ENCODE measurements at places on chromosomes 4 and X.

GRCh38 chr4:25687773-25688172, 32.1 kb downstream of the SLC34A2 start:
- no peak for DNase-seq

DNA sequence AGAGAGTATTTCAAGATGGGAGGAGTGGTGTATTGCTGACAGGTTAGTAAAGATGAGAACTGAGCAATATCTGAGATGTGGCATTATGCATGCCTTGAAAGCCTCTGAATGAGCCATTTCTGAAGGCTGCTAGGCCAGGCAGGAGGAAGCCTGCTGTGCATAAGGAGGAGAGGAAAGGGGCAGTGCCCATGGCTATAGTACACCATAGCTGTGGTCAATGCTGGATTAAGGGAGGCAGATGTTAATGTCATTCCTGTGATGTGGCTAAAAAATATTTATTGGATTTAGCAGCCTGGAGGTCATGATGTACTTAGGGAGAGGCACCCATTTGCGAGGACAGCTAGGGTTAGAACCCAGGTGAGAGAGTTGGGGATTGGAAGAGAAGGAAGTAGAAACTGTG, 130.0 kb upstream of the LNX1 start:
- no peak for DNase-seq

GRCh38 chrX:149079805-149080406, 425.2 kb downstream of the IDS start:
- no peak for DNase-seq

DNA sequence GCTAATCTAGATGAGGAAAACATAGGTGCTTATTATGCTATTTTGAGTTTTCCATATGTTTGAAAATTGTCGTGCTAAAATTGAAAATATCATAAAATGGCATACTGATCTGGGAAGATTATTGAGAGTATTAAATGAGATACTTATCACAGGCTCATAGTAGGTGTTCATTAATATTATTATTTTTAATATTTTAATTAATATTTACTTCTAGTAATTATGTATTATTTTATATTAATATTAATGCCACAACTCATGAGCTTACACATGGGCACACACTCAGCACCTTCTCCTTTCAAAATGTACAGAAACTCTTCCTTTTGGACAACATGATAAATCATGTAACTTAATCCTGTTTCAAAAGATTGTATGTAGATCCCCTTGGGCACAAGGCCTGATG, 223.6 kb downstream of the RAB28 start:
- no peak for DNase-seq

- peak; percentile 51 for DNase-seq
Observed at GRCh38 chrX:24619647-24620046, 27.5 kb downstream of the PCYT1B start.

DNA sequence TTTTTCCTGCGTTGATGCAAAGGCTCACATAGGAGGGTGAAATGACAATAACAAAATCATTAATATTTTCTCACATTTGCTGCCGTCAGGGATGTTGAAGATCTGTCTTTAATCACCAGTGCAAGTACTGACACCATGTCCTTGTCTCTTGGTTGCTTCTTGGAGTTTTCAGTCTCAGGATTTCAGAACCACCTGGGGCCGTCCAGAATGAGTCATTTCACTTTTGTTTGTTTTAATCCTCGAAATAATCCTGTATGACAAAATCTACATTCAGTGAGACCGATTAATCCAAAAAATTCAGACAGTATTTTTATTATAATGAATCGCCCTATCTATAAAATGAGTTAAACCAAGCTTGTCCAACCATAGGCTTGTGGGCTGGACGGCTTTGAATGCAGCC, 47.2 kb downstream of the NEIL3 start:
- DNase-seq: no peak

DNA sequence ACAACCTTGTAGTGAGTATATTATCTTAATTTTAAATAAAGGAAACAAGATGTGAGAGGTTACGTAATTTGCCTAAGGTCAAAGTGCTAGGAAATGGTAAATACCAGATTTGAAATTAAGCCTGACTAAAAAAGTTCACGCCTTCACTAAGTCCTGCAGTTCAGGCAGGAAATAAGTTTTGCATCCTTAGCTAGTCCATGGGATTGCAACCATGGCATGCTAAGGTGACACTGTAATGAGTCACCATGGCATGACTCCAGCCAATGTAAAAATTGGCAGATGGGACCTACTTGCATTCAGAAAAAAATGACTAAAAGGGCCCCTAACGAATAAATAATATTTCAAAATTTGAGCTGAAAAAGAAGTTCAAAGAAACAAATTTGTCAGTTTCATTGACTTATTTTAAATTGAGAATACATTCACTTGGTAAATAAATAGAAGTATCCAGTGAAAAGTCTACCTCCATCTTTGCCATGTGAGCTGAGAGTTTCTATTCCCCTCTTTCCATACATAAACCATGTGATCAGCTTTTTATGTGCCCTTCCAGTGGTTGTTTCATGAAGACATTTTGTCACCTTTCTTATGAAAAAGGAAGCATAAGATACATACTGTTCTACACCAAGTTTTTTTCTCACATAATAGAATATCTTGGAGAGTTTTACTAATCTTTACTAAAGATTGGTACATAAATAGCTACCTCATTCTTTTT, 72.4 kb downstream of the ANKRD50 start:
- DNase-seq: no peak

- no peak for DNase-seq
Observed at GRCh38 chr4:143359644-143360193, 23.0 kb downstream of the GAB1 start.

DNA sequence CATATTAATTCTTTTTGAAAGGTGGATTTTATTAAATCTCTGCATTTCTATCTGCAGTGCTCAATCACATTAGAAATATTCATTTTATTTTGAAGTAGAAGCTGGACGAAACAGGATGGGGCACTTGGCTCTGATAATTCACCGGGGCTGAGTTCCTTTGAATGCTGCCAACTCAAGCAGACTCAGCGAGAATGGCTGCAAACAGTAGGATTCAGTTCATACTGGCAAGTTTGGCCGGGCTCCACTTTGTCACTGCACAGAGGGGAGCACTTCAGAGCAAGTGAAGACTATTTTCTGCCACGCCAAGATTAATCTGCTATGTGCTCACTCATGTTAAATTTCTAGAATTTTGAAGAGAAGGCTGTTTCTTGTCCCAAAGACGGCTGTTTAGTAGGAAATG, 30.7 kb upstream of the KLHL8 start:
- DNase-seq: peak; percentile 92

- DNase-seq: no peak
Observed at GRCh38 chr4:178899084-178899483, 1456.8 kb upstream of the AGA start.

GRCh38 chrX:103949506-103949905, 12.9 kb upstream of the TMSB15B start:
- DNase-seq: no peak

DNA sequence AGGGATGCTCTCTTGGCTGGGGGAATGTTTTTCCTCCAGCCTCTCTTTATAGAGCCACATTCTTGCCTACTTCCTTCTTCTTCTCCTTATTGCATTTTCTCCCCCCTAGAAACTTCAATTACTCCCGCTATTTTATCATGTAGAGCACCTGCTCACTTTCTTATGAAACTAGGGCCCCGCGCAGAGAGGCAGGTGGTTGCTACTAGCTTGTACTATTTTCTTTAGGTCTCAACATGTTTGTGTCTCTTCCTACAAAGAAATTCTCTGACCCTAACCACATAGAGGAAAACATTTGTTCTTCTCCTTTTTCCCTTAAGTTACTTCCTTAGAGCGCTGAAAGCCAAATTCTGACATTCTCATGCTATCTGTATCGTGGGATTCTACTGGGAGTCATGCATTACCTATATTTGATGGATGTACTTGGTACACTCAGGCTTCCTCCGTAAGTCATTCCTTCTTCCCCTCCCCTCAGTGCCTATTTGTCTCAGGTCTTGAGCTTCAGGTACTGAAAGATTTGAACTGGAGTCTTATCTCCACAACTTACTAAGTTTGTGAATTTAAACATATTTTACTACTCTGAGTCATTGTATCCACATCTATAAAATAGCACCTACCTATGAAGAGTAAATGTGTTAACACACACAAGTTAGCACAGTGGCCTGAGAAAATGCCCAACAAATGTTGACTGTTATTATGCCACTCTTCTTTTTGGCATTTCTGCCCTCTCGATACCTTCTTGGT, 159.1 kb upstream of the LEF1 start:
- DNase-seq: no peak

- peak; percentile 34 for DNase-seq
Observed at GRCh38 chr4:118033148-118034052, 886 bp upstream of the NDST3 start.

GRCh38 chr4:48557478-48557877, 67.4 kb downstream of the ZAR1 start:
- no peak for DNase-seq

DNA sequence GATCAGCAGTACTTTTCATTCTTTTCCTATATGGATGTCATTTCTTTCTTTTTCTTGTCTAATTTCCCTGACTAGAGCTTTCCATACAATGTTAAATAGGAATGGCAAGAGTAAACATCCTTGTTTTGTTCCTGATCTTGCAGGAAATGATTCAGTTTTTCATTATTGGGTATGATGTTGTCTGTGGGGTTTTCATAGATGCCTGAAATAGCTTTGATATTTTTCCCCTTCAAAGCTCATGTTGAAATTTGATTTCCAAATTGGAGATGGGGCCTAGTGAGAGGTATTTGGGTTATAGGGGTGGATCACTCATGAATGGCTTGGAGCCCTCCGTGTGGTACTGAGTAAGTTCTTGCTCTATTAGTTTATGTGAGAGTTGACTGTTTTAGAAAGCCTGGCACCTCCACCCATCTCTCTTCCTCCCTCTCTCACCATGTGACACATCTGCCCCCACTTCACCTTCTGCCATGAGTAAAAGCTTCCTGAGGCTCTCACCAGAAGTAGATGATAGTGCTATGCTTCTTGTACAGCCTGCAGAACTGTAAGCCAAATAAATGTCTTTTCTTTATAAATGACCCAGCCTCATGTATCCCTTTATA, 22.3 kb upstream of the VSIG1 start:
- no peak for DNase-seq

GRCh38 chr4:185711726-185712125, 100.3 kb downstream of the SORBS2 start:
- DNase-seq: no peak

- DNase-seq: peak; percentile 4
Observed at GRCh38 chrX:17697191-17697590, 40.1 kb upstream of the SCML1 start.

- no peak for DNase-seq
Observed at GRCh38 chr4:142416711-142417275, 429.3 kb downstream of the INPP4B start.

DNA sequence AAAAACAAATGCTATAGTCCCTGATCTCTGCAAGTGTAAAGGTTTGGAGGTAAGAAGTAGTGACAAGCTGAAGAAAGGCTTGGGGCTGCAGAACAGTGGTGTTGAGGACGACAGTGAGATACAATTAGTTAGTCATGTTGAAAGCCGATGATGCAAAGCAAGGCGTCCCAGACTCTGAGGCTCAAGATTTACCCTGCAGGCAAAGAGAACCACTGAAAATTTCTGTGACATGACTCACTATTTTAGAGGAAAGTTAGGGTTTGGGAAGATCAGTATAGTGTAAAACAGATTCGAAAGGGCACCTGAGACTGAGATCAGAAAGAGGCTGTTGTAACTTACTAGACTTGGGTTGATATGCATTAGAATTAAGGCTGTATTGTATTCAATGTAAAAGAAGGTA, 281.3 kb upstream of the FTHL17 start:
- no peak for DNase-seq

GRCh38 chr4:56445699-56446098, 9.6 kb downstream of the PAICS start:
- DNase-seq: no peak

GRCh38 chr4:129604632-129605255, 508.8 kb downstream of the C4orf33 start:
- DNase-seq: no peak

DNA sequence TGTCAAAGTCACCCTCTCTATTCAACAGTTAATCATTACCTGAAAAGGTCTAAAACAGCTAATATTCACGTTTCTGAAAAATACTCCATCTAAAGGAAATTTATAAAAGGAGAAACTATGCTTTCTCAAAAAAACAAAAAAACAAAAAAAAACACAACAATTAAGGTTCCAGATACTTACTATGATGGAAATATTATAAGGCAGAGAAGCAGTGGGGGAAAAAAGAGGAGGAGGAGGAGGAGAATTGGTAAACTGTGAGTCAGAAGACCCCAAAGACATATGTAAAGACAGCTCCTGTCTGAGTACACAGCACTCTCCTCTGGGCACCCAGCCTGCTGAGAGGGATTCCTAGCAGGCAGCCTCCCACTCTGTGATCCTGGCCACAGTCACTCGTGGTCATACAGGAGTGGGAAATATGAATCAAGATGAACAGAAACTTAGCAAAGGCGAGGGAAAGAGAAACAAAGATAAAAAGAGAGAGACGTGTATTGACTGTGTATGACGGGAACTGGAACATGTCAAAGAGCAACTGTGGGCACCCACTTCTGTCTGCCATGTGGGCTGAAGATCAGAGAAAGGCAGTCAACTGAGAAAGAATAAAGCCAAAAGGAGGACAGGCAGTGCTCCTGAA, 12.5 kb downstream of the KLHL15 start:
- DNase-seq: no peak

- DNase-seq: peak; percentile 93
Observed at GRCh38 chrX:130170752-130171445, 863 bp upstream of the RAB33A start.

DNA sequence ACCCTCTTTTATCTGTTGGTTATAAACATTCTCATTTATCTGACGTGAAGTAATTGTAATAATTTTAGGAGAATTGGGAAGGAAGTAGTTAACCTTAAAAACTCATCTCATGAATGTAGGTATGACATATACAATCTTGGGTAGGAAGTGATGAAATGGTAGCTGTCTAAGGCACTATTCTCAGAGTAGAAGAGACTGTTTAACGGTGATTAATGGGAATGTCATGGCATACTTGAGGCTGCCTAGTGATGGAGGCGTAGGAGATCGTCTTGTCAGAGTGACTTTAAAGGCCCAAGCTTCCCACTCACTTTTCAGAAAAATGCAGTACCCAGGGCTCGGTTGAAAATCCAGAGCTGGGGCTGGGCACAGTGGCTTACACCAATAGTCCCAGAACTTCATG, 19.4 kb upstream of the AGA start:
- DNase-seq: no peak

DNA sequence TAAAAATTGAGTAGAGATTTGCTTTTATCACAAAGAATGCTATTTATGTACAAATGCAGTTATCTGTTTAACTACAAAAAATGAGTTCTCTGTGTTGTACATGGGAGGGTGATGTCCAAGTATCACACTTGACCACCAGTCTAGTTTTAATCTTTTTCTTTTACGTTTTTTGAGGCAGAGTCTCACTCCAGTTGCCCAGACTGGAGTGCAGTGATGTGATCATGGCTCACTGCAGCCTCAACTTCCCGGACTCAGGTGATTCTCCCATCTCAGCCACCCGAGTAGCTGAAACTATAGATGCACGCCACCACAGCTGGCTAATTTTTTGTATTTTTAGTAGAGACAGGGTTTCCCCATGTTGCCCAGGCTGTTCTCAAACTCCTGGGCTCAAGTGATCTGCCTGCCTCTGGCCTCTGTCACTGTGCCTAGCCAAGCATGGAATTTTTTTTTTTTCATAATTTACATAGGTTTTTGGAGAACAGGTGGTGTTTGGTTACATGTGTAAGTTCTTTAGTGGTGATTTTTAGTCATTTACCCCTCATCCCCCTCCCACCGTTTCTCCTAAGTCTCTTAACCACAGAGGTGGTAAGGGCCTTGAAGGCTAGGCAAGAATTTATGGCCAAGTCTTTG, 47.9 kb upstream of the RPA4 start:
- DNase-seq: no peak

Data from Ammon's horn (tissue), 1 donor.